ENCODE measurements at places on chromosomes 13 and 19.

- DNase-seq, result no peak
Measured at GRCh38 chr13:36480726-36481427, 48.6 kb downstream of the CCNA1 start.

- no peak for DNase-seq
Measured at GRCh38 chr19:11737964-11738745, 591 bp downstream of the ZNF823 start.

GRCh38 chr13:43074824-43075510, 51.6 kb downstream of the DNAJC15 start:
- DNase-seq, result no peak

GRCh38 chr19:17806945-17807344, 12.0 kb downstream of the B3GNT3 start:
- no peak for DNase-seq

- no peak for DNase-seq
Measured at GRCh38 chr13:113853518-113854237, 10.2 kb downstream of the GAS6 start.

- no peak for DNase-seq
Measured at GRCh38 chr13:28640861-28641599, 17.9 kb upstream of the POMP start.

DNA sequence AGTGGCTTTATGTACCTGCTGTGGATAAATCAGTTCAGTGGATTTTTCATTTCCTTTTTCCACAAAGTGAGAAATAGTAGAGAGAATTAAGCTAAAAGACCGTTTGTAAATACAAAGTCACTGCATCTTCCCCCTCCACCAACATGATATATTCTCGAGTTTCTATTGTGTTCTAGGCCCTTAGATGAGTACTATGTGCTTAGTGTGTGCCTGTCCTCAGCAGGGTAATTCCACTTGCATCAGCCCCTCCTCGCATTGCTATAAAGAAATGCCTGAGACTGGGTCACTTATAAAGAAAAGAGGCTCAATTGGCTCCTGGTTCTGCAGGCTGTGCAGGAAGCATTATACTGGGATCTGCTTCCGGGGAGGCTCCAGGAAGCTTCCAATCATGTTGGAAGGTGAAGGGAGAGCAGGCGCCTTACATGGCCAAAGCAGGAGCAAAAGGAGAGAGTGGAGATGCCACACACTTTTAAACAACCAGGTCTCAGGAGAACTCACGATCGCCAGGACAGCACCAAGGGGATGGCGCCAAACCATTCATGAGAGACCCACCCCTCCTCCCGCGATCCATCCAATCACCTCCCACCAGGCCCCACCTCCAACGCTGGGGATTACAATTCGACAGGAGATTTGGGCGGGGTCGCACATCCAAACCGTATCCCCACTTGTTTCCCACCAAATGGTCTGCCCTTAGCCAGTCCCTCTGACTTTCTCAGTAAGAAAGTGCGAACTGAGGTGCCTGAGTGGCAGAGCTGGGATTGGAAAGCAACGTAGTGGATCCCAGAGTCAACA, 102.3 kb upstream of the ABCC4 start:
- no peak for DNase-seq

- DNase-seq, result no peak
Measured at GRCh38 chr19:54995561-54995960, 29.4 kb downstream of the NLRP2 start.

DNA sequence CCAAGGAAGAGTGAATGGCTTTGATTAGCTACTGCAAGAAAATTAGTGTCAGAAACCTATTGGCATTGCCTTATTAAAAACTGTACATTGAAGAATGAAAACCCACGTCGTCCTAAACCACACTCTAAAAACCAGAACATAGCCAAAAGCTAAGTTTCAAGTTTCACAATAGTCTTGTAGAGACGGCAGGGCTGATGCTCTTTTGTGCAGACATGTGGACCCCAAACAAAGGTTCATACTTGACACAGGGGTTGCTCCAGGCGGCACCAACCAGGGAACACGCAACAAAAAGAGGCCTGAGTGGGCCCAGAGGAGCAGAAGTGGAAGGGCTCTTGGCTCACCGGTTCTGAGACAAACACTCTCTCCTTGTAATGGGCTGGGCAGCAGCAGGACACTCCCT, 28.6 kb upstream of the MIR17HG start:
- DNase-seq, result no peak

- no peak for DNase-seq
Measured at GRCh38 chr19:45162608-45163143, 1.9 kb upstream of the NKPD1 start.

DNA sequence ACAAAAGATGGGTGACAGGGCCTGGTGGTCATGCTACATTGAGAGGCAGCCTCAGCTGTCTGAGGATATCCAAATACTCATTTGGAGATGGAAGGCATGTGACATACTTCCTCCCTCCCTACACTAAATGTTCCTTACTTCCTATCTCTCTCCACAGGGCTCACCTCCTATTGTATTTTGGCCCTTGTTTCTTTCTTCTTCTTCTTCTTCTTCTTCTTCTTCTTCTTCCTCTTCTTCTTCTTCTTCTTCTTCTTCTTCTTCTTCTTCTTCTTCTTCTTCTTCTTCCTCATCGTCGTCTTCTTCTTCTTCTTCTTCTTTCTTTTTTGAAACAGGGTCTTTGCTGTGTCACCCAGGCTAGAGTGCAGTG, 71.8 kb upstream of the POMP start:
- DNase-seq, result no peak

DNA sequence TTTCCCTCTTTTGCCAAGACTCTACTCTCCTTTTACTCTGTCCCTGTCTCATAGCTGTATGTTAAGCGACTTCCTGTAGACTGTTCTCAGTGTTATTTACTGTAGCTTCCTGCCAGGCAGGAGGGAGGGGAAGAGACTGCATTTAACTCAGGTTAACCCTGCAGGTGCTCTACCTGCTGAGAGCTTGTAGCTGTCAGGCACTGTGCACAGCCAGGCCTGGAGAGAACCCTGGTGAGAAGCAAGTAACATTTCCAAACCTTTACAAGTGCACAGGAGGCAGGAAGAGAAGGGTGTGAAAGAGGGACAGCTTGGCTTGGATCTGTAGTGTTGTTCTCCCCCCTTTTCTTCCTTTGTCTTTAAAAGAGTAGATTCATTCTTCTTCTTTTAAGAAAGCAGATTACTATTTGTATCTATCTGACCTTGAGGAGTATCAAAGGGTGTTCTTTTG, 167.1 kb downstream of the LMO7 start:
- no peak for DNase-seq

DNA sequence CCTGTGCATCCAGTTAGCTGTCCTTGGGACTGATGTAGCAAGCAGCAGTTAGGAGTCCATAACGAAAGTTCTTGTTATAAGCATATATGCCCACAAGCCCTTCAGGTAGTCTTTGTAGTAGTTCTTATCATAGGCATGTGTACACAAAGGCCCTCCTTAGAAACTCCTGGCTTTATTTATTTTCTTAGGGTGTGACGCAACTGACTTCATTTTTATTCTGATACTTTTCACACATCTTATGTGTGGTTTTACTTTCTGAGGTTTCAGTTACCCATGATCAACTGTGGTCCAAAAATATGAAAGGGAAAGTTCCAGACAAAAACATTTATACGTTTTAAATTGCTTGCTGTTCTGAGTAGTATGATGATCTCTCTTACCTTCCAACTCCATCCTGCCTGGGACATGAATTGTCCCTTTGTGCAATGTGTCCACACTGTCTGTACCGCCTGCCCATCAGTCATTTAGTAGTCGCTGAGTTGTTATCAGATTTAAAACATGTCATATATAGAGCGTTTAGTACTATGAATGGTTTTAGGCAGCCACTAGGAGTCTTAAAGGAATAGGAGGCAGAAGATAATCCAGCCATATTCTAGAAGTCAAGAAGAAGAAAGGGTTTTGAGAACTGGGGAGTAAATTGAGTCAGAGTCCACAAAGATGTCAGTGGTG, 19.4 kb downstream of the GPC5 start:
- DNase-seq, result no peak

- DNase-seq, result no peak
Measured at GRCh38 chr19:56383826-56384605, 9.3 kb downstream of the ZNF582 start.

DNA sequence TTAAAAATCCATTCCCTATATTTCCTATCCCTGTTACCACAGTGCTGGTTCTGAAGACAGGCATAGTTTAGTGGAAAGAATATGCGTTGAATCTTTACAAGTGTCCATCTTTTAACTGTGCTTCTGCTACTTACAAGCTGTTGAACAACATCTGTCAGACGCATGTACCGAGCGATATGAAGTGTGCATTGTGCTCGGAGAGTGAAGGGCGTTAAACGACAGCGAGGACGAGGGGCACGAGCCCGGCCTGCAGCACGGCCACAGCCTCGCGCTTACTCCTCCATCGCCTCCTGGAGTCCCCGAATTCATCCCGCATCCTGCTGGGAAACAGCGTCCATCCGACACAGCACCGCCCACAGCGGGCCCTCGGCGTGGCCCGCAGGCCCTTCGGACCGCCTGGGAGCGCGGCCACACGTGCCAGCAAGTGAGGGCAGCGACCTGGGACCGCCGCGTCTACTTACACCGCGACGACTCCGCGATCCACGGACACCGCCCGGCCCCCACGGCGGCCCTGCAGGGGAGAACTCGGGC, 514 bp downstream of the PCID2 start:
- no peak for DNase-seq

GRCh38 chr19:51020988-51021651, 1.6 kb upstream of the KLK10 start:
- no peak for DNase-seq

DNA sequence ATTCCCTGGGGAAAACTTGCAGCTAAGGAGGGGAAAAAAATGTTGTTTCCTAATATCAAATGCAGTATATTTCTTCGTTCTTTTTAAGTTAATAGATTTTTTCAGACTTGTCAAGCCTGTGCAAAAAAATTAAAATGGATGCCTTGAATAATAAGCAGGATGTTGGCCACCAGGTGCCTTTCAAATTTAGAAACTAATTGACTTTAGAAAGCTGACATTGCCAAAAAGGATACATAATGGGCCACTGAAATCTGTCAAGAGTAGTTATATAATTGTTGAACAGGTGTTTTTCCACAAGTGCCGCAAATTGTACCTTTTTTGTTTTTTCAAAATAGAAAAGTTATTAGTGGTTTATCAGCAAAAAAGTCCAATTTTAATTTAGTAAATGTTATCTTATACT, 33.6 kb downstream of the TNFSF11 start:
- DNase-seq, result no peak

DNA sequence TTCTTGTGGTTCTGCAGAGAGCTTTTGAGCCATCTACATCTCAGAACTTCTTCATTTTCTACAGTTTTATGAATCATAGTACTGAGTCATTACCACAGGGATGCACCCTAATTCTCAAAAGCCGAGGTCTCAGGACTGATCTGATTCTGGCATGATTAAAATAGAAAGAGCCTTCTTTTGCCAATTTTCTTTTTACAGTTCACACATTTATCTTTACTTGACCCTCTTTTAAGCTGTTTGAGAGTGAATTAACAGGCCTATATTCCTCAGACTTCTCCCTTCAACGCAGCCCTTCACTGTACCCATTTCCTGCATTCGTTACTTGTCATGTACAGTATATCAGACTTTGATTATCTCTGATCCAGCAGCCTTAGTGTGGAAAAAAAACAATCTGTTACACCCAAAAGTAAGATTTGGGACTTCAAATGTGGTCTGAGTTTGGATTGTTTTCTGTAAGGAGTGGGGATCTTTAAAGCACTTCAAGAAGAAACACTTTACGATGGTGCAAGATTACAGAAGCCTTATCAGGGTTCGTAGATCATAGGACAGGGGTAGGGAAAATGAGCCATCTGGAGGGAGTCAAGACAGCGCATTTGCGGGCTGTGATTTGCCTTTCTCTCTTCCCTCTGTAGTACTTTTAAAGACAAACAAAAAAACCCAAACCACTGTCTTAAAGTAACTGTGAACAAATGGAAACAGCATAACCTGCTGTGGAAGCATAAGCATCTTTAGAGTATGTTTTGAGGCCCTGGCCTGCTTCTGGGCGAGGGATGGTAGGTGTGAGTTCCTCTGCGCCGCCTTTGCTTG, 15.3 kb upstream of the GPR183 start:
- no peak for DNase-seq

DNA sequence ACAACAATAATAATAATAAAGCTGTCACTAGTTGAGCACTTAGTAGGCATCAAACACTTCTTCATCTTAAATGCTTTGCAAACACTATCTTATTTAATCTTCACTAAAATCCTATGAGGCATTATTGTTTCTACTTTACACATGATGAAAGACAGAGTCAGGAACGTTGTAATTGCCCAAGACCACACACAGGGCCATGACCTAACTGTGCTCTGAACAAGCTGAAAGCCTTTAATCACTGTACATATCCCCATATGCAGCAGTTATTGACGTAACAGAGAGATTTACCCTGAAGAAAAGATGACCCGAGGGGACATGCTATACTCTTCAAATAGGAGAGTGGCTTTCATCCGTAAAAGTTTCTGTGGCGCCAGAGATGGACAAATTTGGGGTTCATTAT, 53.0 kb downstream of the SACS start:
- no peak for DNase-seq

DNA sequence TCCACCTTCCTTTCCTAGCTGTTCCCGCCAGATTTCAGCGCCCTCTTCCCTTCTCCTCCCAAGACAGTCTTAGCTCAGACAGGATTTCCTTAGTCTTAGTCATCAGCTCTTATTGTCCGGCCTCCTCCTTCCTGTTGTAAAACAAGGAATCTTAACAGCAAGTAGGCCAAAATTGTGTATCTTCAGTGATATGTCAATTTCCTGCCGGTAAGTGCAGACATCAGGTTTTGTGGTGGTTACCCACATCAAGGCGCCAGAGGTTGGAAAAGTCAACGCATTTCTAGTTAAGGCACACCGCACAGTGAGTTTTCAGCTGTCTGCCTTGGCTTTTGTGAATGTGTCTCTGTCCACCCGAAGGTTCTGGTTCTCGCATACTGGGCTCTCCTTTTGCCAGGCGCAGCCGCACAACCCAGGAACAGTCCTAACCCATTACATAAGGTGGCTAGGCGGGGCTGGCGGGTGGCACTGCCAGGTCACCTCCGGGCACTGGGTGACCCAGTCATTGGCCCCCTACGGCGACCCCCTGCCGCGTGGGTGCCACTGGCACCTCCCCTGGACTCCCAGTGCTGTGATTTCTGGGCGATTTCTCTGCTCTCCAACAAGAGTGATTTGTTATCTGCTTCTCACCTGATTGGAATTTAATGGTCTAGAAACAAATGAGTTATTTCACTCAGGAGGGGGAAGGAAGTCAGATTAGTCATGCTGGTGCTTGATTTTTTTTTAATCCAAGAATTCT, 12.9 kb downstream of the COL4A2 start:
- no peak for DNase-seq

All from esophagus squamous epithelium (tissue), 5 donors.